ENCODE measurements at places on chromosomes 6 and 20. TPM values are rescaled to one million over a fixed set of nuclear protein-coding genes. Genes with fewer than 3 reads are reported as not detected.

PLCB1 gene
- total RNA-seq, result 15.2 TPM

CABLES2 gene
- total RNA-seq, result 2.8 TPM

BHLHE23 gene
- total RNA-seq, result not detected

PRPF6 gene
- 65.7 TPM for total RNA-seq

GINS1 gene
- total RNA-seq, result 6.0 TPM

MAPK14 gene
- 69.8 TPM for total RNA-seq

RSPH4A gene
- total RNA-seq, result 0.12 TPM

All from uterine smooth muscle cell (primary cell).